Thoracic aorta endothelial cell (primary cell): ENCODE measurements at places on chromosomes 1 and 21. TPM values are rescaled to one million over a fixed set of nuclear protein-coding genes. Genes with fewer than 3 reads are reported as not detected.

IVL gene
- not detected in 2 replicates for total RNA-seq

GRIK3 gene
- total RNA-seq: not detected in 2 replicates

OLIG2 gene
- not detected in 2 replicates for total RNA-seq

UMODL1 gene
- not detected in 2 replicates for total RNA-seq

GBP4 gene
- total RNA-seq: 2.9 and 3.6 TPM in 2 replicates

NR0B2 gene
- not detected in 2 replicates for total RNA-seq

CELA3A gene
- not detected in 2 replicates for total RNA-seq

PRPF38A gene
- total RNA-seq: 18.0 and 19.8 TPM in 2 replicates

NCAM2 gene
- 0.13 and 0.22 TPM in 2 replicates for total RNA-seq

ARHGEF10L gene
- 2.5 and 7.0 TPM in 2 replicates for total RNA-seq

CFHR5 gene
- total RNA-seq: not detected in 2 replicates

LCE2C gene
- total RNA-seq: not detected in 2 replicates

SPRR2B gene
- not detected in 2 replicates for total RNA-seq

MAD2L2 gene
- 24.2 and 27.4 TPM in 2 replicates for total RNA-seq

NTMT2 gene
- total RNA-seq: not detected in 2 replicates

PRRX1 gene
- 4.4 and 11.6 TPM in 2 replicates for total RNA-seq

PDZK1IP1 gene
- not detected in 2 replicates for total RNA-seq

CYP4A11 gene
- not detected in 2 replicates for total RNA-seq

DCST1 gene
- total RNA-seq: not detected in 2 replicates

HSF2BP gene
- total RNA-seq: 1.1 and 1.3 TPM in 2 replicates

MRPS14 gene
- 23.9 and 25.1 TPM in 2 replicates for total RNA-seq

TOR3A gene
- 34.7 and 35.1 TPM in 2 replicates for total RNA-seq

NUF2 gene
- 36.8 and 56.4 TPM in 2 replicates for total RNA-seq

RHCE gene
- 0.07 TPM in 1 of 2 replicates, not detected in the other for total RNA-seq
